LNCaP clone FGC (cell line): ENCODE measurements at places on chromosomes 4 and X.

DNA sequence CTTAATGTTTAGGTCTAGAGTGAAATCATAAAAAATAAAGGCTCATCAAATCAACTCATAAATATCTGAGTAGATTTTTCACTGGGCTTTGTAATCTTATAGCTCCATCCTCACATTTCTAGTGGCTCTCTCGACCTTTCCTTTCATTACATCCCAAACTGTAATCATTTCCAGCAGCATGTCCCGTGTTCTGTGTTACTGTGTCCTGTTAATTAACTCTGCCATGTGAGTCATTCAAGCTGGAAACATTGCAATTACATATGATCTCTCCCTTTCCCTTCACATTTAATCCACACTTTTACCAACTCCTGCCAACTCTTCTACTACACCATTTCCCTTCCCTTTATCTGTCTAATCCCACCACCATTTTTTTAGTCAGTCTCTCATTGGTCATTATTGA, 75.5 kb downstream of the UGT8 start:
- no peak for DNase-seq

DNA sequence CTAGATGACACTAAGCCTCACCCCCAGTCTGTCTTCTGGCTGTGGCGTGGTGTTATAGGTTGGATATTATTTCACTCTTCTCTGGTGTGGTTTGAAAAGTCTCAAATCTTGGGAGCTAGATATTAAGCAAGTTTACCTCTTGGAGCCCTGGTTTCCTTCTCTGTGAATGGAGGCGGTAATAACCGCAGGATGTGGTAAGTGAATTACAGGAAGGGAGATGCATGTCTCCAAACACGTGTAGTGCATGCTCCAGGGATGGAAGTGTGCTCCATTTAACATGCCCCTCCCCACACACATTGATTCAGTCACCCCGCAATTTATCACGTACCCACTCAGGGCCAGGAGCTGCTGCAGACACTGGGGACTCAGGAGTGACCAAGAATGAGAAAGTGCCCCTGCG, 4.9 kb downstream of the ZNF275 start:
- no peak for DNase-seq

DNA sequence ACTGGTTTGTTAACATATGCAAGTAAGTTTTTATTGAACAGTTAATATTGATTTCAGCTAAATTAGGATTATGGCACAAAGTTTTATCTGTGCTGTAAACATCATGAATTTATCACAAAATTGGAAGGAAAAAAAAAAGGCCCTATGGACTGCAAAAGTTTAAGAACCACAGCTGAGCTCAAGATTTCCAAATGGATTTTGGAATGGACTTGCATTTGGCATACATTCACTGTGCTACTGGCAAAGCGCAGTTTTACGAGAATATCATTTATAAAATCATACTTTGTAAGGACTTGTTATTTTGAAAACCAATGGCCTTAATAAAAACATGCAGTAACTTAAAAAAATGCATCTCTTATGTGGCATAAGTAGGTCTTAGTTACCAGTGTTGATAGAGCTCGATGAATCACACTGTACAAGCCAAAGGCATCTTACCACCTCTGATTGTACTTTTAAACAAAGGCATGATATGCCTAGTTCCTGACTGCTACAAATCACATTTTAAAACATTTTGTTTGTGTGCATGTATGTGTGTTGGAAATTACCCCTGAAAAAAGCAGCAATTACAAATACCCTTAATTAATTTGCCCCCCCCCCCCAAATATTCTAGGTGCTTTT, 58.6 kb downstream of the TAB3 start:
- DNase-seq, result no peak

- DNase-seq, result no peak
Observed at GRCh38 chr4:153725136-153725830, 34.5 kb downstream of the RNF175 start.

GRCh38 chrX:7447801-7448499, 300.0 kb upstream of the PUDP start:
- no peak for DNase-seq

- no peak for DNase-seq
Observed at GRCh38 chrX:112654871-112655270, 24.9 kb downstream of the LHFPL1 start.

DNA sequence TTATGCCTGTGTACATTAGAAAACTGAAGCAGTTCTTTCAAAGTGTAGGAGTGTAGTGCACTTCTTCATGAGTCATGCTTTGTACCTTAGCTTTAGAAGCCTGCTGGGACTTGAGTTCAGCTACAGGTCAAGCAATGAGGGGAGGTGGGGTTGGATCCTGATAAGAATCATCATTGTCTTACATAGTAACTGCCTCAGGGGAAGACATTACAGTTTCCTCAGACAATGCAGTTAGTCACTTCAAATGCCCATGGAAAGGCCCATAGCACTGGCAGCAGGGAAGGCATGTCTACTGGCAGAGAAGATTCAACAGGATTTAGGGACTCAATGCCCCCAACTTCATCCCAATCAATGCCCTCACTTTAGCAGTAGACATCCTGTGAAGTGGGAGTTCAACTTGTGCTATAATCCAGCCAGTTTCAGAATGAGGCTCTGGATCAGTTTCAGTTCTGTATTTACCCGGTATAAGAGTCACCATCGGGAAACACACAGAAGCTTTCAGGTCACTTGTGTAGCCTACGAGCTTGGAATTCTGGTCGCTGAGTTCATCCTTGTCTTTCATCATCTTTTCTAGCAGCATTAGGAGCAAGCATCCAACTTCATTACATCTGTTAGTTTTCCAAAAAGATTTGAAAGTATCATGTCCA, 1216.5 kb downstream of the RAPGEF2 start:
- peak; percentile 33 for DNase-seq

GRCh38 chr4:38804654-38805295, at the start of gene TLR1:
Gene TLR1 (minus strand): TSS chr4:38804791. CDS start chr4:38798831, 5,960 bp downstream.
- peak; percentile 17 for DNase-seq

GRCh38 chrX:10597871-10598270, 22.5 kb downstream of the MID1 start:
- no peak for DNase-seq

GRCh38 chr4:148787831-148788477, 345.7 kb upstream of the NR3C2 start:
- peak; percentile 99 for DNase-seq

GRCh38 chr4:117481742-117482141, 396.4 kb upstream of the TRAM1L1 start:
- no peak for DNase-seq

DNA sequence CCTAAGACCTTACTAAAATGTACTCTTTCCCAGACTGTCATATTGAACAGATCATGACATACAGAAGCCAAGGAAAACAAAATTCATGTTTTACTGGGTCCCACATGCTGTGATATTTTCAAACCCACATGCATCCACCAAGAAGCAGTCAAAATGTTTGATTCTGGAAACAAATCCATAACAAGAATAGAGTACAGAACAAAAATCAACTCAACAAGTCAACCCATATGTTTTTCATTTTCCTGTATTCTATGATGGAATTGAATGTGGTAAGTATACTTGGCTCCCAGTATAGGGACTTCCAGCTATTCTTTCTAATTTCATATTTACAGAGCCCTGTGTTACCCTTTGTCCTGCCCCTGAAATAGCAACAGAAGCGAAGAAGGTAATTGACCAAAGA, 106.8 kb downstream of the COL25A1 start:
- no peak for DNase-seq

GRCh38 chr4:139641218-139641617, 24.4 kb upstream of the MGST2 start:
- DNase-seq, result no peak

DNA sequence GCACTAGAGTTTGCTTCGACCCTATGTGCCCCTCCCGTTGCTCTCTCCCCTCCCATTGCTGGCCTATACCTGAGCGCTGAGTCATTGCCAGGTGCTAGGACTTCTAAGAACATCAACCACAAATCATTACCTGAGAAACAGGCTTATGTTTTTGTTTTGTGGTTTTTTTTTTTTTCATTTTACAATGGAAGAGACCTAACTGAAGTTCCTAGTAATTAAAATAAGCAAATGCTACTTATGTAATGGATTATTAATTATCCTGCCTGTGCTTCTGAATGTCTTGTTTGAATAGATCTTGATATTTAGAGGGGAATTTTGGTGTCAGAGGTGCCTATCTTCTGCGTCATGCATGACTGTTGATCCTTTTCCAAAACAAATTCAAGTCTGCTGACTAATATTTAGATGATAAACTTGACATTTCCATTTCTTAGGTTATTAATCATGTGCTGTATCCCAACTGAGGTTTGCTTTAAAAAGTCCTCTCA, 275.4 kb upstream of the CPEB2 start:
- no peak for DNase-seq

DNA sequence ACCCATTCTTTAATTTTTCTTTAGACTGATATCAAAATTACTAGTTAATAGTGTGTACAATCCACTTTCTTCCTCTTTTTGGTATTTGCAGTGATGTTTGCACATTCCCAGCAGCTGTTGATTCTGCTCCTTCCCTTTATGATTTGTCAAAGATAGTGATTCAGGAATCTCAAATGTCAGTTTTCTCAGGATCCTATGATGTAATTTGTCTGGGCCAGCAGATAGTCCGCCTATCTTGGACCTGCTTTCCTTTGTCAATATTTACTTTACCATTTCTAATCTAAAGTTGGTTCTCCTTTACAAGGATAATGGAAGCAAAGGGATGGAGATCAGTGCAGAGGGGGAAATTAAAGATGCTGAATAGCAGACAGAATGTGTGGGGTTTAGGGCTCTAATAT, 122.1 kb downstream of the REELD1 start:
- DNase-seq, result peak; percentile 90
